ENCODE measurements at places on chromosomes 2 and 18. TPM values are rescaled to one million over a fixed set of nuclear protein-coding genes. Genes with fewer than 3 reads are reported as not detected.

The SPRED2 gene
- 21.9 TPM for total RNA-seq

The UGT1A10 gene
- total RNA-seq: not detected

The ZEB2 gene
- total RNA-seq: 246 TPM

- DNase-seq: no peak
Measured at GRCh38 chr2:177772529-177772928, 300.0 kb downstream of the PDE11A start.

DNA sequence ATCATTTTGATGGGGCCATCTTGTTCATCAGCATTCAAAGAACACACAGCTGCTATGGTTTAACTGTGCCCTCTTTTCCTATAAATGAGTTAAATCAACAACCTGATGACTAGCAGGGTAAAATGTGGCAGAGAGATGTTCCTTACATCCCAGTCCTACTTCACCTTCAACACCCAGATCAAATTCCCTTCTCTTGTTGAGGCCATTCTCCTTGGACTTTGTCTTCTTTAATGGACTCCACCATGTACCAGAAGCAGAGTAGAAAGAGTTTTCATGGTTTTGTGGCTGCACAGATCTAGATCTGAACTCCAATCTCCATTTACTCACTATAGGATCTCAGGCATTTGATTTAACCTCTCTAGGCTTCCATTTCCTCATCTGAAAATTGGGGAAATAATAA is 6.4 kb upstream of the UPP2 start:
- no peak for DNase-seq

- no peak for DNase-seq
Measured at GRCh38 chr2:216519154-216519762, 20.6 kb downstream of the RPL37A start.

DNA sequence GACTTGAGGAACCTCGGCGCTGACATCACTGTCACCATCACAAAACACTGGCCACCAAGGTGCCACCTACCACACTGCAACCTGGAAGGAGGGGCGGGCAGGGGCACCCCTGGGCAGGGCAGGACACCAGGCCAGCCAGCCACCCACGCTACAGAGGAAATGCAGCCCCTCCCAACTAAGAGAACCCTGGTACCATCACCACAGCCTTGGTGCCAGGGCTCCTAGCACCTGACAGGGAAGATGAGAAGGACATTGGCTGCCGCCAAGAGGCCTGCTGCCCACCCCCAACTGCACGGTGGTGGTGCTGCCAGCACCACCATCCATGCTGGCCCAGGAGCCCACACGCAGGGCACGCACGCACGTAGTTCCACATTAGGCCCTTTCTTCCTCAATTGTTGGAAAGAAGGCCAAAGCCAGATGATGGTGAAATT is 88.7 kb downstream of the HDAC4 start:
- DNase-seq: peak; percentile 53

DNA sequence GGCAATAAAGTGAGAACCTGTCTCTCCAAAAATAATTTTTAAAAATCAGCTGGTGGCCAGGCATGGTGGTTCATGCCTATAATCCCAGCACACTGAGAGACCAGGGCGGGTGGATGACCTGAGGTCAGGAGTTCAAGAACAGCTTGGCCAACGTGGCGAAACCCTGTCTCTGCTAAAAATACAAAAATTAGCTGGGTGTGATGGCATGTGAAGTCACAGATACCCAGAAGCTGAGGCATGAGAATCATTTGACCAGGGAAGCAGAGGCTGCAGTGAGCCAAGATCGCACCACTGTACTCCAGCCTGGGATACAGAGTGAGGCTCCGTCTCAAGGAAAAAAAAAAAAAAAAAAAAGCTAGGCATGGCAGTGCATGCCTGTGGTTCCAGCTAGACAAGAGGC is 7.4 kb upstream of the GPR75 start:
- DNase-seq: no peak

DNA sequence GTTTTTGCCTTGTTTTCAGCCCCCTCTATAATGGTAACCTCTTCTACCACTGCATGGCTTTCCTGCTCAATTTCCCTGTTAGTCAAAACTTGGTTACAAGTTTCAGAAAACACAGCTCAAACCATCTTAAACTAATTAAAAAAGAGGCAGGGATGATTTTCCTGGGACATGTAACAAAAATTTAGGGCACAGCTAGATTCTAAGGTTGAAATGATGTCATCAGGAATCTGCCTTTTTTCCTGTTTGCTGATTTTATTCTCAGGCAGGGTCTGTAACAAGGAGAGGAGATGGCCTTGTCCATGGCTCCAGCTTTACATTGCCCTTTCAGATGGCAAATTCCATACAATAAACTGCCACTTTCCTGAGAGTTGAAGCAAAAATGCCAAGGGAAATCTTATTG is 157.9 kb upstream of the CREB1 start:
- no peak for DNase-seq

- no peak for DNase-seq
Measured at GRCh38 chr2:96772903-96773671, 12.4 kb downstream of the CNNM4 start.

- no peak for DNase-seq
Measured at GRCh38 chr2:72780477-72780876, 45.4 kb downstream of the EXOC6B start.

DNA sequence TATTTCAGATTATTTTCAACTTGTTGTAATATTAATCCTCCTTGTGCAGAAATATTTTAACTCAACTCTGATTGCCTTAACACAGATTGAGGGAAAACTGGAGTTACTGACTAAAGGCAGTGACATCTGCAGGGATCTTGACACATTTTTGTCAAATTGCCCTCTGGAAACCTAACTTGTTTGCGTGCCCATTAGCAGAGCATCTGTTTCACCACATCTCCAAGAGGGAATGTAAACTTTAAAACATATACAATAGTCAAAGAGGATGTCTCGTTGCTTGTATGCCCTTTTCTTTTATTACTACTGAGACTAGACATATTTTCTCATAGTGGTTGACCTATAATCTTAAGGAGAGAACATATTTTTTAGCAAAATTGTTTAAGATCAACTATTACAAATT is 14.2 kb downstream of the INPP1 start:
- no peak for DNase-seq

DNA sequence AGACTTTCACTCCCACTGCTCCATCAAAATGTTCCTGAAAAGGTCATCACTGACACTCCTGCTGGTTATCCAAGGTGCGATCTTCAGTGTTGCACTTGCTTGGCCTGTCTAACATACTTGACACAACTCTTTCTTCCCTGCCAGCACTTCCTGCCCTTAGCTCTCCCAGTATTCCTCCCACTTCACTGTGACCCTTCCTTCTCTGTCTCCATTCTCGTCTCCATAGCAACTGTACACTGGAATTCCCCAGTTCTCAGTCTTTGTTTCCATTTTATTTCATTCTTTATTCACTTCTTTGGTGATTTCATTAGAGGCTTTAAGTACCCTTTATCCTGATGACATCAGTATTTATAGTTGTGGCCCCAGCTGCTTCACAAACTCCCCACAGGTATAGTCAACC is 333.0 kb downstream of the IRS1 start:
- DNase-seq: no peak

- DNase-seq: no peak
Measured at GRCh38 chr2:74414441-74414840, 7.0 kb downstream of the C2orf81 start.

GRCh38 chr18:56060967-56061541 is 473.1 kb upstream of the TCF4 start:
- DNase-seq: no peak

DNA sequence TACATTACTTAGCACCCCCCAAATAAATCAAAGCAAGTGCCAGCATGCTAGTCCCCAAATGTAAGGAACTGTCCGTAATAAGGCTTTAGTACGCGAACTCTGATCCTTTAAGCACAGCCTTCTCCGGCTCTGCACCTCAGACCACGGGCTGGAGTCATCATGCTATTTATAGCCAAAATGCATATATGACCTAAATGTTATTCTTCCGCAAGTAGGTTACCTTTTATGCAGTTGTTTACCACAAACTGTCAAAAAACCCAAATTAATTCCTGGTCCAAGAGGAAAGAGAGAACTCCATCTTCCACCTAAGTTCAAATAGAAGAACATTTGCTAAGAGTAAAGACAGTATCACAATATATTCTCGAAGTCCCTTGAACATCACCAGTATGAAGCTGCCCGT is 42.7 kb downstream of the ZNF516 start:
- no peak for DNase-seq

GRCh38 chr2:31319406-31320175 is 85.6 kb downstream of the EHD3 start:
- DNase-seq: no peak

DNA sequence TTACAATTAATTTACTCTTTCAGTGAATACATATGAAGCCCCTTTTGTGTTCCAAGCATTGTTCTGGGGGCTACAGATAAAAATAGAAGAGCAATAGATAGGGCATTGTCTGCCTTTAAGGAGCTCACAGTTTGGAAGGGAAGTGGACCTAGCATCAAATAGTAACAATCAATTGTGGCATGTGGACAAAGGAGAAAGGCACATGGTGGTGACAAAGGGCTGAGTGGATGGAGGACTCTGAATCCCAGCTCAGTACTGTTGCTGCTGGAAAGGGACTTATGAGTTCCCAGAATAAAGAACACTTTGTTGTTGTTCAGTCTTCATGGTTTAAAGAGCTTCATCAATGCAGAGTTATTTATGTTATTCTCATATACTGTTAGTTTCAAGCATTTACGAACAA is 217.7 kb downstream of the HRH4 start:
- no peak for DNase-seq

- no peak for DNase-seq
Measured at GRCh38 chr2:232567721-232568120, 17.2 kb downstream of the EIF4E2 start.

DNA sequence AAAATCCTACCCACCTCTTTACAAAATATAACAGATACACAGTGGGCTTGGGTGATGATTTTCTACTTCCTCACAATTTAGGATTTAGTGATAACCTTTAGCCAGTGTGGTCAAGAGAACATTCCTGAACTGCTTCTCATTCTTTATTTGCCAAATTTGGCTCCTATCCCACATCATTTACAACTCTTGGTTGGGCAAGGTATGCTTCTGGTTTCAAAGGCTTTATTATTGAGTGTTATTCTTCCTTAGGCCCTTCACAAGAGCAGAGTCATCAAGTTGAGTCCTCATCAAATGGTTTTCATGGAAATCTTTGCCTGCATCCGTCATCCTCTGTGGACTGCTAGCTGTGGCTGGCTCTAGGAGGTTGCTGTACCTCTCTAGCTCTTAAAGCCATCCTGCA is 472.0 kb upstream of the ETAA1 start:
- no peak for DNase-seq

Measured in posterior vena cava (tissue), 2 donors.